ENCODE measurements at places on chromosomes 3 and 15.
A peak's percentile ranks its signal among the peaks of the same experiment; 100 is the strongest.

DNA sequence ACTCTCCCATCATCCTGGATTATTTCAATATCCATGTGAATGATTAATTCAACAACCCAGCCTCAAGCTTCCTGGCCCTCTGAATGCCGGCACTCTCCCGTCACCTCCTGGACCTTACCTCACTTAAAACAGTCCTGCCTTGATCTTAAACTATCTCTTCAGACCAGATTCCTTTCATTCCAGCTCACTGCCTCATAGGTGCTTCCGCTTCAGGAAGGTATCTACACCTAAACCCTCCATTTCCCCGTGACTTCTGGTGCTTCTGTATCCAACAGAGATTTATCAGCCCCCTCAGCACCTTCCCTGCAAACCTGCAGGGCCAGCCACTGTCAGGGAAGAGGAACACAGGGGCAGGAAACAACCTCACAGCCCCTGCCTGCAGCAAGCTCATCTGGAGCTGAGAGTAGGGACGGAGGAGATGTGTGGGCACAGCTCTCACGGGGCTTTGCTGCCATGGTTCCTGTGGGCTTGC is 98.9 kb upstream of the TJP1 start:
- no peak for DNase-seq

GRCh38 chr15:77004189-77004588 is 9.3 kb downstream of the PSTPIP1 start:
- DNase-seq, result no peak

DNA sequence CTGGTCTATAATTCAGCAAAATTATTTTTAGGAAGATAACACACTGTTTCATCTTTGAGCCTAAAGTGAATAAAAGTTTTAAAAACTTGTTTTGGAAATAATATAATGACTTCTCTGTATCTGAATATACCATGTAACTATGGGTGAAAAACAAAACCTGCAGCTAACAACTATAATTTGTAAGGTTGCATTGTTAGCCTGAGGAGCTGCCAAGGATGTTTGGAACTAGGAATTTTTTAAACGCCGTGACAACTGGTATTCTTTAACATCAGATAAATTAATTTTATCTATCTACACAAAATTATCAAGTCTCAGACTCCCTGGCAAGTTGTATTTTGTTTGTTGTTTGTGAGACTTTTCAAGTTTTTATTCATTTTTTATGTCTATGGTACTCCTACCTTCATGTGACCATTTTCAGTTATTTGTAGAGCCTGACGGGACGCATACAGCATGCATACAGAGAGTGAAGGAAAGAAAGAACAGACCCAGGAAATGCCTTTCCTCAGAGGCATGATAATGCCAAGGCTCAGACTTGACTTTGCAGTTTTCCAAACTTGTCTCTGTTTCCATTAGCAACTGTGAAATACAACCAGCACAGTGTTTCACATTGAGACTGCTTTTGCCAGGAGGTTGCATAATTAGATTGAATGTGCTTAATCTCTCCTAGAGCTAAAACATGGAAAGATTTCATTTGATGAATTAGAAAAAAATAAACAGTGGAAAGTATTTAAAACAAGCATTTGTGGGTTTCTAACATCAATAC is 60.8 kb upstream of the ARHGEF26 start:
- DNase-seq, result no peak

DNA sequence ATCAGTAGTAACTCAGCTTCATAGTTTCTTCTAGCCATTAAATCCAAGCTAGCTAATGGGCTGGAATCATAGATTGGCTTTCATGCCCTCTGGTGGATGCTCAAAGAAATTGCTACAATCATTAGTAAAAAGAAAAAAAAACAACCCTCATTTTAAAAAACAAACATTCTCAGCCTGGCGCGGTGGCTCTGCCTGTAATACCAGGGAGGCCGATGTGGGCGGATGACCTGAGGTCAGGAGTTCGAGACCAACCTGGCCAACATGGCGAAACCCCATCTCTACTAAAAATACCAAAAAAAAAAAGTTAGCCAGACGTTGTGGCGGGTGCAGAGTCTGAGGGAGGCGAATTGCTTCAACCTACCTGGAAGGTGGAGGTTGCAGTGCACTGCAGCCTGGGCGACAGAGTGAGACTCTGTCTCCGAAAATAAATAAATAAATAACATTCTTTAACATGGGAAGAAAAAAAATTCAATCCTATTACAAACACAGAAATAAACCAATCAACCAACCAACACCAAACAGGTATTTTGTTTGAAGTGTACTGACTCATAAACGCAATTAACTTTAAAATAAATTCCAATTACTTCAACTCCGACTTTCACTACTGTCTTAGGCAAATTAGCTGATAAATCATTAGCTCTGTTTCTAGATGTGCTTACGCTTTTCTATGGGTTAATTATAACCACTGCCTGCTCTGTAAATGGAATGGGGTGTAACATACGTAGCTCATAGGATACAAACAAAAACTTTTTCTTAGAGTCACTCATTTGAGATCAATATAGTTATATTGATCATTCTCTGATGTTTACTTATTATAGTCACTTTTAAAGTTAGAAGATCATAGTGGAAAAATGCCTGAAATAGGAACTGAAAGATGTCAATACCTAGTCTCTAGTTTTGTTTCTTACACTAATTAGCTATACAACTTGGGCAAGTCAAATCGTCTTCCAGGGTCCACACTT is 24.9 kb downstream of the TMEM207 start:
- DNase-seq, result peak; percentile 42

- no peak for DNase-seq
Measured at GRCh38 chr3:99866261-99866761, 48.6 kb downstream of the CMSS1 start.

- DNase-seq, result no peak
Measured at GRCh38 chr3:140995881-140996280, 54.2 kb downstream of the SLC25A36 start.

DNA sequence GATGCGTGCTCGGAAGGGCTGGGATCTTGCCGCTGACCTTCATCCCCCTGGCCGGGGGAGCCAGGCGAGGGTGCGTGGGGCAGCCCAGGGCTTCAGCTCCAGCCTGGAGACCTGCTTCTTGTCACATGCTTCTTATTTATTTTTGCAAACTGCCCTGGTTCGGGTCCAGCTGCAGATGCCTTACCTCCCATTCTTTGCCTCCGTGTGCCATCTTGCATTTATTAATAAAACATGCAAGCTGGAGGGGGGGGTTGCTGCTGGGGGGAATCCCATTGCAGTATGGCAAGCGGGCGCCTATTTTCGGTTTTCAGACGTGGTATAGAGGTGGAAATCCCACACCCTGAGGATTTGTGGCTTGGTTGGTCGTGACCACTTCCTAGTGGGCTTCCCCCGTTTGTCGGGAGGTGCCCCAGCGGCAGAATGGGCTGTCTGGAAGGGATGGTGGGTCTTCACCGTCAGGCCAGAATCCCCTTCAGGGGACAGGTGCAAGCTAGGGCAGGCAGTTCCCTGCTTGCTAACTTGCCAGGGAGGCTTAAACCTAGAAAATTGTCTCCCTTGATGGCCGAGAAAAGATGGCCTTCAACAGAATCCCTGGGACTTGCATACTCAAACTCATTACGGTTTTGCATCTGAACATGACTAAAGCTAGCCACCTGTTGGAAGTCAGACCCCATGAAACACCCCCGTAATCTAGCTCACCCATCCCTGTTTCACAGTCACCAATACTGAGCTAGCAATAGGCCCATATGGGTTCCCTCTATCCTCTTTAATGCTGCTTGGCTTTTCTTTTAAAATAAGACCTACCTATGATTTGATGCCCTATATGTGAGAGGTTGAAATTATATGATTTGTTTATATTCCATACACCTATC is 569 bp downstream of the TMEM266 start:
- peak; percentile 71 for DNase-seq

- DNase-seq, result no peak
Measured at GRCh38 chr3:141352262-141352984, 15.9 kb upstream of the ZBTB38 start.

DNA sequence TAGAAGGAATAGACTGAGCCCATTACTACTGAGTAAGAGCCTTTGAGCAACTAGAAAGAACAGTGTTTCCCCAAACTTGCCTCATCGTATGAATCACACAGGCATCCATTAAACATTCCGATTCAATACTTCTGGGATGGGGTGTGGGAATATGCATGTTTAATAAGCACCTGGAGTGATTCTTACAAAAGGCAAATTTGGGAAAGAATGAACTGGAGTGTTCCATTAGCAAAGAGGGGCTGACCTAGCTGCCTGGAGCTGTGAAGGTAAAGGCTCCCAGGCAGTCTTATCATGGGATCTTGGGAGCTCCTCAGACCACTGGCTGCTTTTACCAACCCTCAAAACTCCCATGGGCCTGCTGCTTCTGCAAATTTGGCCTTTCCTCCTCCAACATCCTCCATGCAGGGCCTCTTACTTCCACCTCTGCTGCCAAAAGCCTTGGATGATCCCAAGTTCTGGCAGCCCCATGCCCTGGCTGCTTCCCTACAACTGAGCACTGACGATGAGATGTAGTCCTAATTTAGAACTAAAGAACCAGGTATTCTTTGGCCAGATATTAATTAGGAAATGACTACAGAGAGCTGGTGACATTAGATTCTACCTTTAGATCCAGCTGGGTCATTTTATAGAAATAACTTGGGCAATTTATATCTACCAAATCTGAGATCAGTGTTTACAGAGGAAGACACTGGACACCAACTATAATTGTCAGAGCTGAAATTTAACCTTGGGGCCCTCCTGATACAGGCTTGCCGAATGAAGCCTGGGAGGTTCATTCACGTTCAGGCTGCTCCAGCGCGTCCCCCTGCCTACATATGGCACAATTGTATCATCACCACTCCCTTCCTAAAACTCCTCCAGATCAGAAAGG is 11.2 kb upstream of the HOMER2 start:
- DNase-seq, result no peak

GRCh38 chr15:62472616-62473299 is 307.7 kb upstream of the C2CD4B start:
- DNase-seq, result no peak

- no peak for DNase-seq
Measured at GRCh38 chr3:178480274-178480673, 56.0 kb upstream of the KCNMB2 start.

DNA sequence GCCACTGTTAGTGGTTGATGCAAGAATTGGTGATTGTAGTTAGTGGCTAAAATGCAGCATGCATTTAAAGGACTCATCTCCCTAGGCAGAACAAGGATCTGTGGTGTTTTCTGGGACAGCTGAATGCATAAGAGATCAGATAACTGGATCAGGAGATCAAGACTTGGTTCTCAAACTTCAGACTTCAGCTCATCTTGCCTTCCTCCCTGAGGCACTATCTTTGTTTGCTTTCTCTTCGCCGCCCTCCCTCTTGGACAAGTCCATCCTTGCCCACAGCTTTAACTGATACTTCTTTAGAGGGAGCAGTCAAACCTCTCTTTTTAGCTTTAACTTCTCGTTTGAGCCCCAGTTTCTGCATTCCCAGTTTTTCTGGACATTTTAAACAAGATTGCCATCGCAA is 195.4 kb upstream of the TPRG1 start:
- no peak for DNase-seq

GRCh38 chr3:46717447-46718231 is at the start of gene PRSS50:
TSS of gene PRSS50 (minus strand) at chr3:46717869. CDS start at chr3:46717824, 45 bp downstream.
- no peak for DNase-seq

DNA sequence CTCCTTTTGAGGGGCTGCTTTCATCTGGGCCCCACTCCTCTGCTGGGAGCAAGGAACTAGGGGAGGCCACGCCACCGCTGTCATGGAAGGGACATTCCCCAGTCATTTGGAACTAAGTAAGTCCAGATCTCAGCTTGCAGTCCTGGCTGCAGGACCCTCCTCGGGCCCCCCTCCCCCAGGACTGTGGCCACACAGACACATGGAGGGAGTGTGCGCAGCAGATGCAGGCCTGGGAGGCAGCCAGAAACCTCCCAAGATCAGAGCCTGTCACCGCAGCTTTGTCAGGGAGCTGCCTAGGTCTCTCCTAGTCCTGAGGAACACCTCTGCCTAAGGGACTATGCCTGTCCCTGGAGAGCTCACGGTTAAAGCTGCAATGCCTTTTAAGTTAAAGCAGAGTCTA is 7.3 kb upstream of the SEMA3F start:
- DNase-seq, result no peak

- no peak for DNase-seq
Measured at GRCh38 chr3:119340014-119340413, 45.8 kb downstream of the ARHGAP31 start.

DNA sequence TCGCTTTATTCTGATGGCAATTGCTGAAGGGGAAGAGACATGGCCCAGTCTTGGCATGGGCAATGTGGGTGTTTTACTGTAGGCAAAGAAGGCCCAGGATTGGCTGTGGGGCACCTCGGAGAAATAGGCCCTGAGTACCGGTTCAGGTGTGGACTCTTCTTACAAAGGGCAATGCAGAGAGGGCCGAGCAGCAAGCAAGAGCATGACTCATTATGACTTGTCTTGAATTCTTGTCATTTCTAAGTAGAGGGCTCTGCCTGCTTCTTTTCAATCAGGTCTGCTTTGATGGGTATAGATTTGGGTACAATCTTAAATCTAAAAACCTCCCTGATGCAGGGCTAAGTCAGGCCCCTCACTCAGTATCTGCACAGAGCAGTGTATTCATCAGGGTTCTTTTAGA is 14.8 kb upstream of the BUB1B start:
- DNase-seq, result no peak

DNA sequence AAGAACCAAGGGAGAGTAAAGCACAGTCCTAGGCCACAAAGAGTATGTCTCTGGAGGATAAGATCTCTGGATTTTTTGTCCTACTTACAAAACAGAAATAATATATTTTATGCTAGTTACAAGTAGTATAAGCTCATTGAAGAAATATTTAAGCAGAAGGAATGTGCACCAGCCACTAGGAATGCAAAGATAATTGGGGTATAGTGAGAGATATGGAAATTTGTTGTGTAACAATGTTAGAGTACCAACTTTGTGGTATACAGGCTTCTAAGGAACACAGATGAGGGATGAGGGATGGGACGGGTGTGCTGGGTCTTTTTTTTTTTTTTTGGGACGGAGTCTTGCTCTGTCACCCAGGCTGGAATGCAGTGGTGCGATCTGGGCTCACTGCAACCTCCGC is 26.5 kb downstream of the AKAP13 start:
- no peak for DNase-seq

DNA sequence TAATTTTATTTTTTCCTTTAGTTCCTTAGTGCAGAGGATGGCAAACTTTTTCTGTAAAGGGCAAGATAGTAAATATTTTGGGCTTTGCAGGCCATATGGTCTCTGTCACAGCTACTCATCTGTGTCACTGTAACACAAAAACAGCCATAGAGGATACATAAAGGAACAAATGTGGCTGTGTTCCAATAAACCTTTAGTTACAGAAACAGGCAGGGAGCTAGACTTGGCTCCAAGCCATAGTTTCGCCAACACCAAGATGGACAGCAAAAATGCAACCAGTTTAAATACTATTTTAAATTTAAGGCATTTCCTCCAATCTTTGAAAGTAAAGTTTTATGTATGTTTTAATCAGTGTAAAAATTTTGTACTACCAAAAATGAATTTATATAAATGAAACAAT is 753.4 kb downstream of the FHIT start:
- DNase-seq, result no peak

- no peak for DNase-seq
Measured at GRCh38 chr3:40287248-40287647, 22.3 kb upstream of the EIF1B start.
